ENCODE measurements at places on chromosomes 2 and 18.

- DNase-seq, result no peak
Measured at GRCh38 chr18:34880403-34880802, 160.8 kb upstream of the MAPRE2 start.

DNA sequence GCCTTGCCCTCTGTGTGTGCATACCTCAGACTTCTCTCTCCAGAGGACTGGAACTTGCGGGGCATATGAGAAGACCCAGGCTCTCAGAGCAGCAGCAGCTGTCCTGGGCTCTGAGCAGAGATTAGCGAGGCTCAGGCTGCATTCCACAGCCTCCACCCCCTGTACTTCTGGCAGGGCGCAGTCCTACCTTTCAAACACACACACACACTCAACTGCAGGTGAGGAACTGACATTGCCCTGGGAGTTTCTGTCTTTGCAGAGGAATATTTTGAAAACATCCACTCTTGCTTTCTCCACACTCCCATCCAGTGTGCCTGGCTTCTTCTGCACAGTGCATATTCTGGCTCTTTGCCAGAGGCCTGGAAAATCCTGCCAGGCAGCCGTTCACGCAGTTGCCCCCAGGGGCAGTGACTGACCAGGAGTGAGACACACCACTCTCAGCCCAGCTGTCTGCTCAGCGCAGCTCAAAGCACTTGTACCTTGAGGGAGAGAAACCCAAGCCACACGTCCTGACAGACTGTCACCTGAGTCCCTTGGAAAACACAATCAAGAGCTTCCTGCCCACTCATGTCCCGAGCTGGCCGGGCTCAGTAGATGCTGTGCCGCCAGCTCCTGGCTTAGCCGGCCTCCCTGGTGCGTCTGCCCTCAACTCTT lies 460.8 kb downstream of the RNF144A start:
- no peak for DNase-seq

DNA sequence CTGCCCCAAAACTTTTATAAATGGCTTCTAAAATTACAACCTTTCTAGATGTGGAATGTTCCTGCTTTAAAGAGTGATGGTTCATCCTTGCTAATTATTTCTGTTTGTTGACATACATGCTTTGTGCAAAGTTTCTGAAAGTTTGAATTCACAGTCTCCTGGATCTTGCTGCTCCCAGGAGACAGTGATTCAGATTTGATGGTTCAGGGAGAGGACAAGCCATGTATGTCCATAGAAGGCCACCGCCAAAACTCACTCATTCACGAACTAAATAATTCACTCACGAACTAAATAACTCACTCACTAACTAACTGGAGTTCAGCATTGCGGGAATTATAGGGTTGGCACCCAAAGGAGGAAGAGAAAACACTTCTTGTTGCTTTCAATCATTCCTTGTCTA lies 416.5 kb upstream of the ZEB2 start:
- no peak for DNase-seq

GRCh38 chr18:57854726-57855125 lies 51.6 kb upstream of the ATP8B1 start:
- no peak for DNase-seq

- no peak for DNase-seq
Measured at GRCh38 chr2:74441170-74441689, 507 bp downstream of the RTKN start.
